Thyroid gland (tissue), 4 donors: ENCODE measurements at places on chromosomes 1 and 21.

DNA sequence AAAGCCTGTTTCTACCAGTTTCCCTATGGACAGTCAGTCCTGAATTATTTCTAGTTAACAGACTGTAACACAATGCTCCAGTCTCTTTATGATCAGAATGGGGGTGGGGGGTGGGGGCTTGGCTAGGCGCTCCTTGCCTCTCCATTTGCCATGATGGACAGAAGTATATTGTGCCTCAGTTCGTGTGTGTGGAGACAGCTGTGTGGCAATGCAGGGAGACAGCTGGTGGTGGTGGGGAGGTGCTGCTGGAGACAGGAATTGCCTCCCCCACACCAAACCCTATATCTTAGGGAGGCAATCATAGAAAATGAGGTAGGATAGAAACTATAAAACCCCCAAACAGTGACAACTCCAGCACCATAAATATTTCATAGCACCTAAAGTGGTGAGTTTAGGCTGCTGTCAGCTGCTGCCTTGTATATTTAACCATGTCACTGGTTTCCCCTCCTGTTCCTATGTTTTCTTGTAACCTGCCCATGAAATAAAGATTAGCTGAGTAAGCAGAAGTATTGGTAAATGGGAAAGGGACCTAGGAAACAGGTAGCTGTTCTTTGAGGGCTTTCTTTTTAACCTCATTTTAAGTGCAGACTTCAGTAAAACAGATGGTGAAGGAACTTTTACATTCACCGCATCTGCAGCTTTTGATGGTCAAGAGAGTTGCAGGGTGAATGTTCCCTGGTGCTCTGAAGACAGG lies 3.4 kb downstream of the PLXNA2 start:
- no peak for DNase-seq
- H3K27ac ChIP-seq, result no peak overlapping the region
- no peaks in the 10 kb centered on the region for H3K36me3 ChIP-seq
- peaks cover 64% of the 10 kb centered on the region for H3K4me1 ChIP-seq

GRCh38 chr1:58855274-58856165 lies 71.7 kb upstream of the JUN start:
- no peak overlapping the region for H3K4me3 ChIP-seq
- no peak for DNase-seq
- peaks cover 55% of the 10 kb centered on the region for H3K4me1 ChIP-seq
- no peaks in the 10 kb centered on the region for H3K36me3 ChIP-seq
- peak overlapping the region; percentile 22 for H3K27ac ChIP-seq

DNA sequence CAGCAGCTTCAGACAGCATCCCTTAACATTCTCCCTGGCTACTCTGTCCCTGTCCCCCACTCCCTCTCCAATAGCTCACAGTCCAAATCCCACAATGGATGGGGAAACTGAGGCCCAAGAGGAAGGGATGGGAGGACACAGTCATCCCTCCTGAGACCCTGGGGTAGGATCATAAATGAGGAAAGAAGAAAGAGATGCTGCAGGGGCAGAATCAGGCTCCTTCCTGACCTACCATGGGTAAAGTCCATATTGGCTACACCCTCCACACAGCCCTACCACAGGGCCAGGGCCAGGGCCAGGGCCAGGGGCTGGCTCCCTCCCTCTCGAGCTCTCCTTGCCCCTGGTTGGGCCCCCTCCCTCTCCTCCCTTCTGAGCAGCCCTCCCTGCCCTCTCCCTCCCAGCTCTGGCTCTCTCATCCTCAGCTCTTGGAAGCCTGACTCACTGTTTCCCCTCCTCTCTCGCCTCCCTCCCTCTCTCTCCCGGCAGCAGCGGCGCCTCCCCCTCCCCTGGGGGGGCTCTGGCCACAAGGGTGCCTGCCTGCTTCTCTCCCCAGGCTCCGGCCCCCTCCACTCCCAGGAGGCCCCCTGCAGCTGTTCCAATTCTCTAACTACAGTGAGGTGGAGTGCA lies 4.9 kb downstream of the AHDC1 start:
- H3K4me3 ChIP-seq, result no peak overlapping the region
- no peaks in the 10 kb centered on the region for H3K36me3 ChIP-seq
- H3K27me3 ChIP-seq, result no peaks in the 10 kb centered on the region

DNA sequence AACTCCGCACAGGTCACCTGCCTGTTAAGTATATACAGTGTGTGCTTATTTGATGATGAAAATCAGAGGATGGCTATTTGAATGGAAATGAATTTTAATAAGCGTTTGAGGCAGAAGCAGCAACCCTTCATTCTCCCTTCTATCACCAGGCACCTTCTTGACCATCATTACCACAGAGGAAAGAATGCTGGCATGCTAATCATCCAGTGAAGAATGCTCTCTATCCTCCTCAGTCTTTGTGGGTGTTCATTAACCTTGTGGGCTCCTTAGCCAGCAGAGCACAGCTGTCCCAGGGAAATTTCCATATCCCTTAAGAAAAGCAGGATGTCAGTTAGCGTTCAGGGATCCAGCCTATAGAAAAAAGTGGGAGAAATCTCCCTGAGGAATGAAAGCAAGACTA lies 428.0 kb upstream of the CAMK1G start:
- H3K27ac ChIP-seq, result no peak overlapping the region
- H3K4me3 ChIP-seq, result no peak overlapping the region
- H3K27me3 ChIP-seq, result no peaks in the 10 kb centered on the region
- DNase-seq, result no peak
- no peaks in the 10 kb centered on the region for H3K36me3 ChIP-seq

- H3K4me1 ChIP-seq, result no peaks in the 10 kb centered on the region
- no peaks in the 10 kb centered on the region for H3K36me3 ChIP-seq
- no peak overlapping the region for H3K27ac ChIP-seq
- no peak overlapping the region for H3K4me3 ChIP-seq
- no peaks in the 10 kb centered on the region for H3K27me3 ChIP-seq
Measured at GRCh38 chr1:162886705-162887104, 25.7 kb upstream of the CCDC190 start.
